ENCODE measurements at places on chromosomes 13 and 19. TPM values are rescaled to one million over a fixed set of nuclear protein-coding genes. Genes with fewer than 3 reads are reported as not detected.

DNA sequence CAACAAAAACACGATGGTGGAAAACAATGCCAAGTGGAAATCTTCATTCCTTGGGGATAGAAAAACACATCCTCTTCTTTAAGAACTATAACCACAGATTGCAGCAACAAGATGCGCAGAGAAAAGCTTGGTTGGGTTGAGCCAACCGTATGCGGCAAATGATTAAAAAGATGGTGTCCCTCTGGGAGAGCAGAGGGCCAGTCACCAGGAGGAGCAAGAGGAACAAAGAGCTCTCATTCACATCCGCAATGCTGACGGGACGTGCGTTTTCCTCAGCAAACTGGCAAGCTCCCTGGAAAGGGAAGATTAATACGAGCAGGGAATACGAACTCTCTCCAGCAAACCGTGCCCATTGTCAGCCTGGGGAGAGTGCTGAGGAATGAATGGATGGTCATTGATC, 141.6 kb downstream of the KATNAL1 start:
- H3K27ac ChIP-seq, result no peak overlapping the region
- H3K36me3 ChIP-seq, result no peaks in the 10 kb centered on the region
- no peaks in the 10 kb centered on the region for H3K27me3 ChIP-seq
- H3K4me1 ChIP-seq, result no peaks in the 10 kb centered on the region
- no peak for DNase-seq

DNA sequence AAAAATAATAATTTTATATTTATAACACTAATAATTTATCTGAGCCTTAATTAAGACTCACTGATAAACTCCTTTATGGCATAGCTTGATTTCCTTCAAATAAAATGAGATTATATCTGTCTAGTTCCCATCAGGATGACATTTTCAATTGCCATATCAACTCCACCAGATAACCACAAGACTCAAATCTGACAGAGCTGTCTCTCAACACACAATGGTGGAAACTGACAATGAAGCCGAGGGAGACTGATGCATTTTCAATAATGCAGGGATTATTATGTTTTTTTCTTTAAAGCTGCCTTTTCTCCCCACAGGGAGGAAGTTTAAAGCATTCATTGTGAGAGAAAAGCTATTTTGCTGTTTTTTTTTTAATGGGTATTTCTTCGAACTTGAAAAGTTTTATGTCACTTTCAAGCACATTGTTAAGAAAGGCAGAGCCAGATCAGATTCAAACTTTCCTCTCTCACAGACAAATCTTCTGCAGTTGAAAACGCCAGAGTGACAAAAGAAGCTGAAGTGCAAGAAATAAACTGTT, 1326.9 kb upstream of the MIR17HG start:
- no peaks in the 10 kb centered on the region for H3K27me3 ChIP-seq
- no peak for DNase-seq
- no peaks in the 10 kb centered on the region for H3K4me1 ChIP-seq
- no peak overlapping the region for H3K27ac ChIP-seq
- H3K36me3 ChIP-seq, result no peaks in the 10 kb centered on the region

- H3K27me3 ChIP-seq, result no peaks in the 10 kb centered on the region
- no peak for DNase-seq
- H3K4me3 ChIP-seq, result no peak overlapping the region
- no peak overlapping the region for H3K27ac ChIP-seq
- H3K36me3 ChIP-seq, result no peaks in the 10 kb centered on the region
These were observed 11.7 kb downstream of the ZSCAN1 start for GRCh38 chr19:58045411-58046050.

DNA sequence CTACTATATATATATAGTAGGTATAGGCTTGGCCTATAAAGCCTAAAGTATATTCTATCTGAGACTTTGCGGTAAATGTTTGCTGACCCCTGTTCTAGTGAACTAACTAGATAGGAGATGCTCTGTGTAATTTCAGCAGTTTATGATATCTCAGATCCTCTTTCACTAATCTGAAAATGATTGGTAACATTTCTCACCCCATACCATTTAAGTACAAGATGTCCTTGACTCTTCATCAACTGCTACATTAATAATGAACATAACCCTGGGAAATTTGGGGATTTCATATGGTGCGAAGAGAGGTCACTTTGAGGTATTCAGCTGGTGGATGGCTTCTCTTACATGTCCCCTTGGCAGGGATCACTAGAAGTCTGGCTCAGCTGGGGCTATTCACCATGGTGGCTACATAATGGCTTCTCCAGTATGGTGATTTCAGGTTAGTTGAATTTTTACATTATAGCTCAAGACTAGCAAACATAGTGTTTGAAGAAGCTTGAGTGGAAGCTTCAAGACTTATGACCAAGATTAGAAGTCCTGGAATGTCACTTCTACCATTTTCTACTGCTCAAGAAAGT, 103.6 kb upstream of the MYCBP2 start:
- no peaks in the 10 kb centered on the region for H3K4me1 ChIP-seq
- H3K27ac ChIP-seq, result no peak overlapping the region
- H3K36me3 ChIP-seq, result no peaks in the 10 kb centered on the region
- H3K27me3 ChIP-seq, result no peaks in the 10 kb centered on the region

DNA sequence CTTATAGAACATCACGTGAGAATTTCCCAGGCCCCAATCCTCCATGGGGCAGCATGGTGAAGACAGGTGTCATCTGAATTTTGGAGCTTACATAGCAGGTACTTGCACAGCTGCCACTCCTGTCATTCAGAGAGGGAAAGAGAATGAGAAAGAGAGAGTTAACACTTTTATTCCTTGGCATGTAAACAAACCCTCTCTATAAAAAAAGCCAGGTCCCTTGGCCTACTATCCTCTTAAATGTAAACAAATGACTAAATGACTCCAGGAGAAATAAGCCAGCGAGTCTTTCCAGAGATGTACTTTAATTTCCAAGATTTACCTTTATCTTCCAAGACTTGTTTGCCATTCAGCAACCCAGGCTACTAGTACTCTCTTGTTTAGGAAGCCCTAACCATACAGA, 195.3 kb upstream of the HTR2A start:
- H3K36me3 ChIP-seq, result no peaks in the 10 kb centered on the region
- H3K4me3 ChIP-seq, result no peak overlapping the region
- DNase-seq, result no peak
- H3K4me1 ChIP-seq, result no peaks in the 10 kb centered on the region
- no peak overlapping the region for H3K27ac ChIP-seq

- H3K27ac ChIP-seq, result no peak overlapping the region
- H3K4me1 ChIP-seq, result no peaks in the 10 kb centered on the region
- H3K36me3 ChIP-seq, result no peaks in the 10 kb centered on the region
- H3K4me3 ChIP-seq, result no peak overlapping the region
These were observed 48.1 kb downstream of the SCEL start for GRCh38 chr13:77583581-77583980.

DNA sequence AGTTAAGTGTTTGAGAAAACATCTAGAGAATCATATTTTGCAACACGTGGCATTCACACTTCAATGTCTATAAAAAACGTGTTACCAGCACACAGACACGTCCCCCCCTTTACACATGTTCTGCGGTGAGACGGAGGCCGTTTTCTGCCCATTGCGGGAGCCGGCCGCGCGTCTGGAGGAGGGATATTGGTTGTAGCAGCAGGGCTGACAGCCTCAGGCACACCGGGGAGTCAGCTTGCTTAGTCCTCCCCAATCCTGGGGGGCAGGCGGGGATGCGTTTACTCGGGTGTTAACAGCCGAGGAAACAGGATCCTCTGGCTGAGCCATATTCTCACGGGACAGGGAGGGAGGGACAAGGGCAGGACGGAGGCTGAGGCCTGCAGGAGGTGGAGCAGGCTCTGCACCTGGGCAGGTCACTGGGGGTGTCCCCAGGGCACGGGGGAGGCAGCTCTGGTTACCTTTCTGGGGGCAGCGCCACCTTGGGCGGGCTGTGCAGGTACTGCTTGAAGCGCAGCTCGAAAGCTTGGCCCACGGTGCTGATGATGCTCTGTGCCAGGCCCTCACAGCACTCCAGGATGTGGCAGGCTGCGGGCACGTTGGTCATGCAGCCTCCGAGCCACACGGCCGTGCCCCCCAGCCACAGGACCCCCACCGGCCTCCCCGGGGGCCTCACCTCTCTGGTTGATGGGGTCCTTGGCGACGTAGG, 25.0 kb downstream of the SHC2 start:
- no peaks in the 10 kb centered on the region for H3K36me3 ChIP-seq
- H3K27me3 ChIP-seq, result no peaks in the 10 kb centered on the region
- no peaks in the 10 kb centered on the region for H3K4me1 ChIP-seq
- no peak overlapping the region for H3K4me3 ChIP-seq
- DNase-seq, result no peak

DNA sequence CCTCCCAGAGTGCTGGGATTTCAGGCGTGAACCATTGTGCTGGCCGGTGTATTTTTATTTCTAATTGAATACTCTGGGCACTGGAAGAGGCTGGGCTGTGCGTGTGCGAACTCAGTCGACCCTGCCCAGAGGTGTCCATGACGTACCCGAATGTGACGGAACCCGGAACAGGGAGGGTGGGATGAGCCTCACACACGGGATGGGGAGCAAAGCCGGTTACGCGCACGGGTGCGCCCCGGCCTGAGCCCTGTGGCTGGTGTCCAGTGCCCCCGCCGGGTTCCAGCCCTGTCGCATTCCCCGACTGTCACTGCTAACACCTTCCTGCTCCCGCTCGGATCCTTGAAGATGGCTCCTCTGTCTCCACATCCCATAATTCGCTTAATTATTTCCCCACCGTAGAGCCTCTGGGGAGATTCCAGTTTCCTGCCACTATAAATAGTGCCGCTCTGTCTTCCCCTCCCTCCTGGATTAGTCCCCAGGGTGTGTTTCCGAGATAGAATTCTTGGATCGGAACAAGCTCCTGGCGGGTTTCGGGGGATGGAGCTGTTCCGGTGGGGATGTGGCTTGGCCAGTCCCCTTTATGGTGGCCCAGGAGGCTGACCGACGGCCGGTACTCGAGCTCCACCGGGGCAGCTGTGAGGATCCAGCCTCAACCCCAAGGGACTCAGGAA, 22.0 kb downstream of the SBNO2 start:
- peak overlapping the region; percentile 55 for H3K27ac ChIP-seq
- H3K36me3 ChIP-seq, result peaks cover 32% of the 10 kb centered on the region
- no peaks in the 10 kb centered on the region for H3K27me3 ChIP-seq
- DNase-seq, result no peak
- H3K4me1 ChIP-seq, result peaks cover 23% of the 10 kb centered on the region

- DNase-seq, result peak; percentile 13
- H3K27ac ChIP-seq, result no peak overlapping the region
- H3K36me3 ChIP-seq, result no peaks in the 10 kb centered on the region
- no peaks in the 10 kb centered on the region for H3K27me3 ChIP-seq
- no peaks in the 10 kb centered on the region for H3K4me1 ChIP-seq
- H3K4me3 ChIP-seq, result no peak overlapping the region
These were observed 139.6 kb downstream of the CACNA1A start for GRCh38 chr19:13366529-13367143.

DNA sequence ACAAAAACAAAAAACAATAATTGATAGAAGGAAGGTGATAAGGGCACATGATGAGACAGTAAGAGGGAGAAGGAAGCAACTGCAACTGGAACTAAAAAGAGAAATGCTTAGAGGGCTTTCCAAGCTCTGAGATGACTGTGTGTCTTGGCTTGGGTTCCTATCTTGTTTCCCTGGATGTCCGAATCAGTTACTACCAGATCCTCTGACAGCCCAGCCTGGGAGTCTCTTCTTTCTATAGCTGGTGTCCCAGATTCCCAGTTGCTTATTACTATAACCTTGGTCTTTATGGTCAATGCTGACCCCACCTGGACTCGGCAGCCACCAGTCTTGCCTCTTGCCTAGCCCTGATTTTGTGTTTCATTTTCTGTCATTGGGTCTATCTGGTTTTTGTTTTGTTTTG, 116.4 kb downstream of the RFC3 start:
- no peaks in the 10 kb centered on the region for H3K4me1 ChIP-seq
- H3K4me3 ChIP-seq, result no peak overlapping the region
- H3K27me3 ChIP-seq, result no peaks in the 10 kb centered on the region

DNA sequence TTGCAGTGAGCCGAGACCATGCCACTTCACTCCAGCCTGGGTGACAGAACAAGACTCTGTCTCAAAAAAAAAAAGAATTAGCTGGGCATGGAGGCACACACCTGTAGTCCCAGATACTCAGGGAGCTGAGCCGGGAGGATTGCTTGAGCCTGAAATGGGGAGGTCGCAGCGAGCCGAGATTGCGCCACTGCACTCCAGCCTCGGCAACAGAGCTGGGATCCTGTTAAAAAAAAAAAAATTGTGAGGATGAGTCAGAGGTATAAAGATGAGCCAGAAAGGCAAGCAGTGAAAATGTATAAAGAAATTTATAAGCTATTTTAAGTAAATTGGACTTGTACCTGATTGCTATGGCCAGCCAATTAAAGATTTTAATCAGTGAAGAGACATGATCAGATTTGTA, 21.1 kb downstream of the KBTBD6 start:
- H3K27ac ChIP-seq, result no peak overlapping the region
- H3K4me1 ChIP-seq, result no peaks in the 10 kb centered on the region
- no peak overlapping the region for H3K4me3 ChIP-seq

GRCh38 chr13:36328821-36329220, 17.4 kb downstream of the SPART start:
- H3K36me3 ChIP-seq, result peaks cover 7% of the 10 kb centered on the region
- H3K4me1 ChIP-seq, result no peaks in the 10 kb centered on the region
- H3K27ac ChIP-seq, result no peak overlapping the region

- peak within 1 kb of the TSS; percentile 74 for H3K27ac ChIP-seq
- H3K4me3 ChIP-seq, result peak within 1 kb of the TSS; percentile 84
- no peaks in the 10 kb centered on the region for H3K27me3 ChIP-seq
- H3K4me1 ChIP-seq, result peaks cover 24% of the 10 kb centered on the region
- peaks cover 8% of the 10 kb centered on the region for H3K36me3 ChIP-seq
These were observed at the start of gene DAZAP1 for GRCh38 chr19:1407528-1408299. TSS of gene DAZAP1 (plus strand) at chr19:1407586. CDS start at chr19:1407774, 188 bp downstream.

DNA sequence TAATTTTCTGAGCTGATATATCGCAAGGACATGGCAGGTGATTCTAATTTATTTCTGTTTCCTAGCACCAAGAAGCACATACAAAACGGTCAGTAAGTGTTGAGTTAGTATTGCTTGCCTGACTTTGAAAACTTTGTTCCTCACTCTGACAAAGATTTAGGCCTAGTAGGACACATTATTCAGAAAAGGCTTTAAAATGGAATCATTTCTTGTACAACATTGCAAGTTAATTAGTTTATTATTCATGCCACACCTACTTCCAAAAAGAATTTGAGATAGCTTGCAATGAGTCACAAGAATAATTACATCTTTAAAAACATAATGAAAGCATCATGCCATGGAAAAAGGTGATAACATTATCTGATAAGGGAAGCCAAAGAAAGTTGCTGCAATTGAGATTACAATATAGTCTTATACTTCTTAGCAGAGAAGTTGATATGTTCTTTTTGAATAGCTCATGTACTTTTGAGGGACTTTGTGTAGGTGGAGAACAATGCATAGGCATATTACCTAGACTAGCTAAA, 474.2 kb downstream of the KLF5 start:
- DNase-seq, result no peak
- H3K36me3 ChIP-seq, result no peaks in the 10 kb centered on the region
- H3K4me3 ChIP-seq, result no peak overlapping the region
- no peaks in the 10 kb centered on the region for H3K4me1 ChIP-seq
- H3K27ac ChIP-seq, result no peak overlapping the region

Gene FAM216B
- 0.26 TPM for total RNA-seq

Gene PALM3
- 1.3 TPM for total RNA-seq

Gene NAT14
- 12.1 TPM for total RNA-seq

Gene ZNF561
- total RNA-seq, result 53.5 TPM

Gene CLDND2
- total RNA-seq, result not detected

Gene CLASRP
- total RNA-seq, result 12.1 TPM
